Muscle of arm (tissue), 14 donors: ENCODE measurements at places on chromosomes 7 and 10. TPM values are rescaled to one million over a fixed set of nuclear protein-coding genes. Genes with fewer than 3 reads are reported as not detected.

Gene SCIN
- polyA plus RNA-seq = 0.69 TPM

Gene APBB1IP
- 1.3 TPM for polyA plus RNA-seq

DNA sequence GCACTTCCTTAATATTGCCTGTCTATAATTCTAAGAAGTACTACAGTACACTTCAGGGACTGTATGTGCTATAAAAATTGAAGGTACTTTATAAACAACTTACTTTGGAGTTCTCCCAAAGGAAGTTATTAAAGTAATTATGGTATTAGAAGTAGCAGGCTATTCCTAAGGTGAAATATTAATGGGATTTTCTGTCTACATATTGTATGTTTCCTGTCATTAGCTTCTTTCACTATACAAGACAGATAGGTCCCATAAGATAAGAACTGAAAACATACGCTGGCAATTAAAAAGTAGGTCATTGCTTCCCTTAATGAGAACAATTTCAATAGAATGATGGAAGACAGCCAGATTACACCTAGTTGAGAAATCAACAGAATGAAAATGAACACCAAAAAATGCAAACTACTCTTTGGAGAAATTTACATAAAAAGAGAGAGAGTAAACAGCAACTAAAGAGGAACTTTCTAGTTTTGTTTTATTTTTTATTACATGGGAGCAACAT, 147.0 kb downstream of the HBP1 start:
- peak; percentile 4 for DNase-seq

- DNase-seq = no peak
Measured at GRCh38 chr10:63213489-63213888, 80.4 kb downstream of the NRBF2 start.

Gene GNGT1
- not detected for polyA plus RNA-seq

Gene ASNS
- polyA plus RNA-seq = 6.9 TPM

Gene NSMCE4A
- 50.5 TPM for polyA plus RNA-seq

- no peak for DNase-seq
Measured at GRCh38 chr7:32142649-32143048, 72.4 kb upstream of the PDE1C start.

Gene C10orf62
- polyA plus RNA-seq = 0.20 TPM

GRCh38 chr7:159068488-159068811, 76.2 kb downstream of the VIPR2 start:
- peak; percentile 82 for DNase-seq

Gene OPALIN
- polyA plus RNA-seq = not detected

- no peak for DNase-seq
Measured at GRCh38 chr7:68247126-68247525, 1250.5 kb downstream of the TYW1 start.

Gene EMX2
- 3.9 TPM for polyA plus RNA-seq
